B cell (primary cell): ENCODE measurements at places on chromosomes 6 and 20. TPM values are rescaled to one million over a fixed set of nuclear protein-coding genes. Genes with fewer than 3 reads are reported as not detected.

GRCh38 chr6:83952830-83953229, 80.7 kb upstream of the MRAP2 start:
- H3K27ac ChIP-seq = no peak overlapping the region
- no peaks in the 10 kb centered on the region for H3K27me3 ChIP-seq
- H3K36me3 ChIP-seq = peaks cover 5% of the 10 kb centered on the region
- no peak overlapping the region for H3K4me3 ChIP-seq
- H3K4me1 ChIP-seq = no peaks in the 10 kb centered on the region

DNA sequence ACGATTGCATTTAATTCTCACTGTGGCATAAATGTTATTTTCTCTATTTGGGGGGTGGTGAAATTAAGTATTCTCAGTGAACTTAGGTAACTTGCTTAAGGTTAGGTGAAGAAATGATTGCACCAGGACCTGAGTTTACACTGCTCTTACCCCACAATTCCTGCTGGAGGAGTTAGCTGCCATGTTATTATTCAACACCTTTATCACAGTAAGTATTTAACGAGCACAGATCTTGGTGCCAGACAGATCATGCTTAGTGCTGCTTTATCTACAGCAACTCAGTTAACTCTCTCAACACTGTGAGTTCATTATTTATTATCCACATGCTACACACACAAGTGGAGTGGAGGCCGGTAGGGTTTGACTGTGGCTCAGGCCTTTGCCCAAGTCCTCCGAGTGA, 249.7 kb downstream of the TMEM242 start:
- no peak for DNase-seq
- H3K4me1 ChIP-seq = peaks cover 49% of the 10 kb centered on the region

- no peak overlapping the region for H3K4me3 ChIP-seq
- no peak overlapping the region for H3K27ac ChIP-seq
- H3K27me3 ChIP-seq = no peaks in the 10 kb centered on the region
- DNase-seq = no peak
- peaks cover 7% of the 10 kb centered on the region for H3K4me1 ChIP-seq
- H3K36me3 ChIP-seq = no peaks in the 10 kb centered on the region
These were observed 41.5 kb downstream of the MAN1A1 start for GRCh38 chr6:119308048-119308570.

GRCh38 chr20:59160389-59161115, 3.1 kb upstream of the ZNF831 start:
- DNase-seq = no peak
- no peaks in the 10 kb centered on the region for H3K27me3 ChIP-seq
- H3K4me1 ChIP-seq = peaks cover 59% of the 10 kb centered on the region
- H3K4me3 ChIP-seq = no peak overlapping the region
- H3K36me3 ChIP-seq = no peaks in the 10 kb centered on the region
- H3K27ac ChIP-seq = no peak overlapping the region

DNA sequence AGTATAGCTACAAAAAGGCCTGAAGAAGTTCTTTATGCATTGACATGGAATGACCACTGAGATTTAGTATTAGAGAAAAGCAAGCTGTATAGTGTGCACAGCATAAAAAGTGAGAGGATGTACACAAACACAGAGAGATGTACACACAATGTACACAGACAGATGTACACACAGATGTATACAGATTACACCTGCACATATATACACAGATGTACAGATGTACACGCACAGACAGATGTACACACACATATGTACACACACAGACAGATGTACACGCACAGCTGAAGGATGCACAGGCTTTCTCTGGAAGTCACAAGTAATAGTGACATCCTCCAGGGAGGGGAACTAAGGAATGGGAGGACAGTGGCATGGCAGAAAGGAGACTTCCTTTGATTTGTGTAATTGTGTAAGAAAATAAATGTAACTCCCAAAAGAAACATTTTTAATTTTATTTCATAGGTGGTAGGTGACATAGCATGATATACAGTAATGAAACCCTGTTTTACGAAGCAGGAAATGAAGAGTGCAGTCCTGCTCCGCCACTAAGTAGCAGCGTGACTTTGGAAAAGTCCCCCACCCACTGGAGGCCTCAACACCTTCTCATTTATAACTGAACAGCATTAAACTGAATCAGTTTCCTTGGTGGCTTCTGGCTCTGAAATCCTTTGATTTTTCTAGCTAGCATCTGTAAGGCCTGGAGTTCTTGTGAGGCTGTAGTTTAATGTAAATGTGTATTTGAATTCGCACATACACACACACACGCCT, 14.1 kb downstream of the NFATC2 start:
- peak overlapping the region; percentile 27 for H3K4me3 ChIP-seq
- no peaks in the 10 kb centered on the region for H3K36me3 ChIP-seq
- peak overlapping the region; percentile 60 for H3K27ac ChIP-seq
- DNase-seq = peak; percentile 61

RUNX2 gene
- 2.2 and 2.4 TPM in 2 replicates for total RNA-seq

- H3K4me3 ChIP-seq = no peak overlapping the region
- no peaks in the 10 kb centered on the region for H3K4me1 ChIP-seq
- no peak for DNase-seq
These were observed 25.5 kb downstream of the FASTKD5 start for GRCh38 chr20:3134151-3134550.

GRCh38 chr6:34465531-34466241, at the start of gene PACSIN1:
Gene PACSIN1 (plus strand): TSS chr6:34466076. CDS start chr6:34526306, 60,230 bp downstream.
- DNase-seq = peak; percentile 42
- H3K4me3 ChIP-seq = peak within 1 kb of the TSS; percentile 17
- no peaks in the 10 kb centered on the region for H3K36me3 ChIP-seq
- H3K4me1 ChIP-seq = peaks cover 36% of the 10 kb centered on the region
- no peak within 1 kb of the TSS for H3K27ac ChIP-seq
- H3K27me3 ChIP-seq = peaks cover 14% of the 10 kb centered on the region

ZNF334 gene
- total RNA-seq = 0.07 and 0.22 TPM in 2 replicates

DNA sequence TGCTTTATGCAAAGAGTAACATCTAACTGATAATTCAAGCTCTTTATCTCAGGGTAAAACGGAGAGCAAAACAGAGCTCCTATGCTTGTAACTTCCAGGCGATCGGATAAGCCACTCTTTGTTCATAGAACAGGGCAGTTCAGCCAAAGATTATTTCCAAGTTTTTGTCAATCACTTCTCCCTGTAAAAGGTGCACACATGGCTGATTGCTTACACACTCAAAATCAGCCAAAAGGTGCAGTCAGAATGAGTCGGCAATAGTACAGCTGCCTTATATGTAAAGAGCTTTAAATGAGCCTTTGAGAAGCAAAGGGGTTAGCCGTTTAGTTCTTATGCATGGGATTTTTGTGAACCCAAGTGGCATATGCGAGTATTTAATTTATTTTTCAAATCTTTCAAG, 449.6 kb upstream of the POU3F2 start:
- no peaks in the 10 kb centered on the region for H3K27me3 ChIP-seq
- no peak for DNase-seq
- no peak overlapping the region for H3K27ac ChIP-seq
- H3K4me1 ChIP-seq = no peaks in the 10 kb centered on the region
- no peaks in the 10 kb centered on the region for H3K36me3 ChIP-seq
